ENCODE measurements at places on chromosomes 16 and 17.

- no peak for DNase-seq
These were observed 3.5 kb upstream of the SPPL2C start for GRCh38 chr17:45841186-45841585.

GRCh38 chr17:38358586-38359513 is 7.2 kb downstream of the SOCS7 start:
- no peak for DNase-seq

DNA sequence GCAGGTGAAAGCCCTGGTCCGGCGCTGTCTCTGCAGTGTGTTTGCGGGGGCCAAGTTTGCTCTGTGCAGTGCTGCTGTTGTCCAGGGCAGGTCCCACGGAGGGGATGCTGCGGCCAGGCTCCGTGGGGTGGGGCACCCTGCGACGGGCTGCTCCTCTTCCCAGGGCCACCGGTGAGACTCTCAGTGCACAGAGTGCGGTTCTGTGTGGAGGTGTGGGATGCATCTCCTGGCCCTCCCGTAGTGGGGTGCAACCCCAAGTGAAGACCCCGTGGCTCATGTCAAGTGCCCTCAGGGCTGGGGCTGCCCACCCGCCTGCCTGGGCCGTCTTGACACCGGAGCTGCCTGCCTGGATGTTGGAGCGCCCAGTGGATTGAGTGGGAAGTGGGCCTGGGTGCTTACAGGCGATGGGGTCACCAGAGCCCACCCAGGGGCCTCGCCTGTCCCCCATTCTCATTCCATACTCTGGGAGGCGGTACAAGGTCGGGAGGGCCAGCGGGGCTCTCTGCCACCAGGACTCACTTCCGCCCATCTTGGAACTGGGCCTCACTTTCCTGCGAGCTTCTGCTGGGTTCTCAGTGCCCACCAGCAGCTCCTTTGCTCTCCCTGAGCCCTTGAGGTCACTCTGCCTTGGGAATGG is 119.9 kb downstream of the BANP start:
- no peak for DNase-seq

- DNase-seq, result no peak
These were observed 108.4 kb downstream of the OR1D5 start for GRCh38 chr17:2954898-2955445.

GRCh38 chr16:66580605-66581209 is 1.4 kb downstream of the CMTM2 start:
- no peak for DNase-seq

GRCh38 chr17:34486761-34487160 is 92.6 kb upstream of the TMEM132E start:
- no peak for DNase-seq

DNA sequence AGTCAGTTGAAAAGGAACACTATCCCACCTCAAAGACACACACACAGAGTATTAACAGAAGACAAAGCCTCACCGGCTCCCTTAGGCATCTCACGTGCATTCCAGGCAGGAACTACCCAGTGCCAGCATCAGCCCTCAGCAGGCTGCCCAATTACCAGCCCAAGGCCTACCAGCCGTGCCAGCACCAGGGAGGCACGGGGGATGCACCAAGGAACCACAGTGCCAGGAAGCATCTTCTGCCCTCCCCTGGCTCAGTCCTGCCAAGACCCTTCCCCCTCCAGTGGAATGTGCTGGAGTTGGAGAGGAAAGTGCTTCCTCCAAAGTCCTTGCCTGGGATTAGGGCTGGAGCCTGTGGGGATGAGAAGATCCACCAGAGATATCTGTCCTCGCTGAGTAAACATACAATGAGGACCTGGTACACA is 11.0 kb upstream of the KRT19 start:
- no peak for DNase-seq

DNA sequence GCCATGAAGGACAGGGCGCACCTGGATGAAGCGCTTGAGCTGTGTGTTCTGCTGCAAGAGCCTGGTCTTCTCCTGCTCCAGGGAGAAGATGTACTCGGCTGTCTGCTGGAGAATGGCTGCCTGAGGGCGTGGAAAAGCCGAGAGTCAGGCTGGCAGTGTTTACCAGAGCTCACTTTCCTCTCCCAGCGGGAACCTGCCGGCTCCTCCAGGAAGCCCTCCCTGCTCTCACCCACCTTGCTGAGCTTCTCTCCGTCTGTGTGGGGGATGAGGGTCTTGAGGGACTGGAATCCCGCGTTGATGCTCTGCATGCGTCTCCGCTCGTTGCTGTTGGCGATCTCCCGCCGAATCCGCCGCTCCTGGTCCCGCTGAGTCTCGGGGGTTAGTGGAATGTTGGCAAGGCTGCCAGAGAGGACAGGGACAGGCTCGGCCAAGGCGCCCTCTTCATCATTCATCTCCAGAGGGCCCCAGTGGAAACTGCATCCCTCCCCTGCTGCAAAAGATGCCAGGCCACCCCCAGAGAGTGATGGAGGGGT is 10.5 kb downstream of the TFAP4 start:
- DNase-seq, result no peak

- DNase-seq, result no peak
These were observed 63.7 kb downstream of the SIAH1 start for GRCh38 chr16:48321317-48322036.

DNA sequence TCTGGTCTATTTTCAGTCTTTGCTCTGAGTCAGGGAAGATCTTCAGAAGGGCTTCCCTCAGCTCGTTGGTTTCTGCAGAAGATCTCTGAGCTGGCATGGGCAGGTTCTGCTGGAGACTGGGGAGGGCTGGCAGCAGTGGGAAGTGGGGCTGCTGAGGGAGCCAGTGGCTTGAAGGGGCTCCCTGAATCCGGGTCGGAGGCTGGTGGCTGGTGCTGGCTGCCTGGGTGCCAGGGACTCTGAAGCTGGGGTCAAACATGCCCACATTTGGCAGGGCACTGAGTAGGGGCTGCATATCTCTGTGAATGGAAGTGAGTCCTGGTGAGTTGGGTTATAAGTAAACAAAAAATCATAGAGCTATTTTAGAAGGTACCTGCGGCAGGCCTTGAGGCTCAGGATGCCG is 67.0 kb downstream of the N4BP1 start:
- DNase-seq, result no peak
